A673 (cell line): ENCODE measurements at places on chromosomes 7 and 10. TPM values are rescaled to one million over a fixed set of nuclear protein-coding genes. Genes with fewer than 3 reads are reported as not detected.

FAM221A gene
- total RNA-seq: 8.2 and 12.0 TPM in 2 replicates

TMEM229A gene
- 22.2 and 24.6 TPM in 2 replicates for total RNA-seq

ZNF511 gene
- total RNA-seq: 51.8 and 61.4 TPM in 2 replicates

DNA sequence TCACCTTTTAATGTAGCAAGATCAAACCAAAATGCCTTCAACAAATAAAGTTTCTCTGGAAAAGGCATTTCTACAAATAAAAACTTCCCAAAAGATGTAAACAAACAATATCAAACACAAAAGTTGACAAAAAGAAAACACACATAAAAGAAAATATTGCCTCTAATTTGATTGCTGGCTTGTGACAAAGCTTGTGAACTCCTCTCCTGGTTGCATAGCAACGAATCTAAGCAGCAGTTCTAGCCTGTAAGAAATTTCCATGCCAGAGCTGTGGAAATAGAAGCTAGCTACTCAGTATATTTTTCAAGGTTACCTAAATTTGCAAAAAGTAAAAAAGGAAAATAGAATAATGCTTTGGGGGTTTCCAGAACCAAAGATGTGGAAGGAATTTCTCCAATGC, 173.9 kb upstream of the CDK1 start:
- H3K27me3 ChIP-seq: no peaks in the 10 kb centered on the region
- H3K4me3 ChIP-seq: no peak overlapping the region
- no peaks in the 10 kb centered on the region for H3K4me1 ChIP-seq
- no peak overlapping the region for H3K27ac ChIP-seq
- H3K36me3 ChIP-seq: no peaks in the 10 kb centered on the region

- H3K27me3 ChIP-seq: no peaks in the 10 kb centered on the region
- DNase-seq: no peak
- H3K27ac ChIP-seq: no peak overlapping the region
- H3K36me3 ChIP-seq: no peaks in the 10 kb centered on the region
Measured at GRCh38 chr7:1255080-1255816, 22.6 kb downstream of the UNCX start.

- H3K36me3 ChIP-seq: no peaks in the 10 kb centered on the region
- no peaks in the 10 kb centered on the region for H3K4me1 ChIP-seq
- peaks cover 12% of the 10 kb centered on the region for H3K27me3 ChIP-seq
- no peak overlapping the region for H3K27ac ChIP-seq
Measured at GRCh38 chr10:15763006-15763405, 43.3 kb upstream of the ITGA8 start.

DNA sequence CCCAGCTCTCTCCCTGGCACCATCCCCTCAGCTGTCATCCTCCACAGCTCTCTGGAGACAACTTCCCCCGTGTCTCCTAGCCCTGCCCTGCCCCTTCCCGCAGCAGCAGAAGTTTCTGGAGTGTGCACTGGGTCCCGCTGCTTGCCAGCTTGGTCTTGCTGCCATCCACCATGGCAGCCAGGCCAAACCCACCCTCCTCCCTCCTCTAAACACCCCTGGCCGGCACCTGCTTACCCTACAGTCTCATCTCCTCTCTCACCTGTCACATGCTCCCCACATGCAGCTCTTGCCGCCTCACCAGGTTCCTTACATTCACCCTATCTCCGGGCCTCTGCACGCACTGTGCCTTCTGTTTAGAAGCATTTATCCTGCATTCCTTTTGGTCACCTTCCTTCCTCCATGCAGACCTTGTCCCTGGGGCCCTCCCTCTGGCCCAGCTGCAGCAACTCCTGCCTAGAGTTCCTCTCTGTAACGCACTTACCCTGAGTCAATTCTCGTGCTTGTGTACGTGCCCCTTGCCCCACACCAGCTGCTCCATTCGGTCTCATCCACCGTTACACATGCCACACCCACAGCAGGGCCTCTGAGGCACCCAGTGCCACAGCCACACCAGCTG, 93.9 kb upstream of the RET start:
- DNase-seq: no peak
- H3K4me1 ChIP-seq: no peaks in the 10 kb centered on the region
- H3K27ac ChIP-seq: no peak overlapping the region
- no peaks in the 10 kb centered on the region for H3K36me3 ChIP-seq

- peak; percentile 77 for DNase-seq
- H3K27ac ChIP-seq: no peak overlapping the region
- no peaks in the 10 kb centered on the region for H3K36me3 ChIP-seq
- peaks cover 18% of the 10 kb centered on the region for H3K4me1 ChIP-seq
- H3K4me3 ChIP-seq: no peak overlapping the region
Measured at GRCh38 chr10:14560274-14560673, 214.4 kb downstream of the FAM107B start.

DNA sequence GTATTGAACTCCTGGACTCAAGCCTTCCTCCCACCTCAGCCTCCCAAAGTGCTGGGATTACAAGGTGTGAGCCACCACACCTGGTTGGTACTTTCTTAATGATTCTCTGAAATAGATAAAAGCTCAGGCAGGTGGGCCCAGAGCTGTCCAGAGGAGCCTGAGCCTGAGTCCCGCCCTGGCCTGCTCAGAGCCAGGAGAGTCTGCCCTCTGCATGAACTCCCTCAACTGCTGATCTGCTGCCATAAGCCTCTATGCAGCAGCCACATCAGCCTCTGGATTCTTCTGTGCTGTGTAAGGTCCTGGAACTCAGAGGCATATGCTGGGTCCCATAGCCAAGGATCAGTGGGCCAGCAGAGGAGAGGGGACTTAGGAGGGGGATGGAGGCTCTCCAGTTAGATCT, 23.1 kb upstream of the DDIT4 start:
- no peak for DNase-seq
- peaks cover 23% of the 10 kb centered on the region for H3K4me1 ChIP-seq
- no peak overlapping the region for H3K27ac ChIP-seq
- no peak overlapping the region for H3K4me3 ChIP-seq
- no peaks in the 10 kb centered on the region for H3K27me3 ChIP-seq

DNA sequence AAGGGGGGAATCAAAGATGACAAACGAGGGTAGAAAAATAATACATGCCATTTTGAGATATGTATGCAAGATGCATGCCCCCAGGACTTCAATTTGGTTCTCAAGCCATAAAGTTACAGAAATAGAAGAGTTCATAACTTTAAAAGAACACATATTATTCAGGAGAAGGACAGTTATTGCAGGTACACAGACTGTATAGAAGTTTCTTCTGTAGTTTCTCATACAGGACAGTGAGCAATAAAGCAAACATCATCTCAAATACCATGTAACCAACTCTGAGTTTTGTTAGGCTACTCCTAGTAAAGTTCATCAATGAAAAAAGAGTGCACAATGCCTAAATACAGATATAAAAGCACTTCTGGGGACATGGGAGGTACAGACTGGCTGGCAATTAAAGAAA, 226.6 kb downstream of the RELN start:
- DNase-seq: no peak
- peaks cover 61% of the 10 kb centered on the region for H3K27me3 ChIP-seq
- H3K4me1 ChIP-seq: no peaks in the 10 kb centered on the region
- no peaks in the 10 kb centered on the region for H3K36me3 ChIP-seq
- H3K27ac ChIP-seq: no peak overlapping the region

GRCh38 chr7:101664436-101664835, 35.3 kb upstream of the MYL10 start:
- H3K27ac ChIP-seq: no peak overlapping the region
- no peaks in the 10 kb centered on the region for H3K36me3 ChIP-seq
- no peaks in the 10 kb centered on the region for H3K4me1 ChIP-seq
- H3K4me3 ChIP-seq: no peak overlapping the region
- DNase-seq: no peak

DNA sequence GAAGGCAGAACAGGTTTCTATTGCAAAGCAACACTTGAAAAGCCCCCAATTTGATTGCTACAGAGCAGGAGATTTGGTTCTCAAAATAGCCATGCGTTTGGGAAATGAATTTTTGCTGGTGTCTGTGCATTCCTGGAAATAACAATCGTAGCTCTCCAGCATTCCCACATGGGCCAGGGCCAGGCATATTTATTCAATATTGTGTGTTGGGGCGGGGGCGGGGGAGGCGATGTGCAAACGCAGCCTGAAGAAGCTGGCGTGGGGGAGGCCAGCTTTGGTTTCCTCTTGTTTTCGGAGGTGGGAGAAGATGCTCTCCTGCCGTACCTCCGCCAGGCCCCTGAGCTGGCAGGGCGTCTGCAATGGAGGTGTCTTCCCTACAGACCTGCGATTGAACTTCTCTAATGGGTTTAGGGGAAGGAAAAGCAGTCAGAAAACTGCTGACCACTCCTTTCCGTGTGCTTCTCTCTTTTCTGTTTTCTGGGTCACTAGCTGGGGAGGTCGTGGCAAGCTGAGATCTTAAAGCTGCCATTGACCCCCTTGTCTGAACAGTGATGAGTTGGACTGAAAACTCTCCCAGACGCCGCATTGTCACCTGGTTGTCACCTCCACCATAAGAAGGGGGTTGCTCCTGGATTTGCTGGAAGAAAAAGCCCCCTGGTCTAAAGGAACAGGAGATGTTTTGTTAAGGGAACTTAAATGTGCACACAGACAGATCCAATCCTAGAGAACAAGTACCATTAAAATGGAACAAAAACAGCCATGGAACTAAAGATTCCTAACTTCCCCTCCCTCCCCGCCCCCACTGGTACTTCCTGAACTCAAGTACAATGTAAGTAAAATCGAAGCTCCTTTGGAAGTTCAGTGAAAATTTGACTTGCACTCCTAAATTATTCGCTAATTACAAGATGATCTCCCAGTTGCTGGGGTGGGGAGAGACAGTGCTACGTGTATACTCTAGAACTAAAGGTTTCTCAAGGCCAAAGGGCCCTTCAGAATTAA, 56.4 kb upstream of the HABP2 start:
- peaks cover 37% of the 10 kb centered on the region for H3K27me3 ChIP-seq
- no peaks in the 10 kb centered on the region for H3K36me3 ChIP-seq
- no peak overlapping the region for H3K27ac ChIP-seq
- H3K4me3 ChIP-seq: no peak overlapping the region
- DNase-seq: no peak

- no peaks in the 10 kb centered on the region for H3K36me3 ChIP-seq
- no peak overlapping the region for H3K4me3 ChIP-seq
- no peak for DNase-seq
- no peak overlapping the region for H3K27ac ChIP-seq
- no peaks in the 10 kb centered on the region for H3K27me3 ChIP-seq
Measured at GRCh38 chr10:126085806-126086205, 189.4 kb downstream of the FANK1 start.

GRCh38 chr7:94049615-94050014, 45.5 kb upstream of the BET1 start:
- no peaks in the 10 kb centered on the region for H3K27me3 ChIP-seq
- no peak overlapping the region for H3K27ac ChIP-seq
- H3K36me3 ChIP-seq: no peaks in the 10 kb centered on the region
- H3K4me3 ChIP-seq: no peak overlapping the region
- H3K4me1 ChIP-seq: no peaks in the 10 kb centered on the region

DNA sequence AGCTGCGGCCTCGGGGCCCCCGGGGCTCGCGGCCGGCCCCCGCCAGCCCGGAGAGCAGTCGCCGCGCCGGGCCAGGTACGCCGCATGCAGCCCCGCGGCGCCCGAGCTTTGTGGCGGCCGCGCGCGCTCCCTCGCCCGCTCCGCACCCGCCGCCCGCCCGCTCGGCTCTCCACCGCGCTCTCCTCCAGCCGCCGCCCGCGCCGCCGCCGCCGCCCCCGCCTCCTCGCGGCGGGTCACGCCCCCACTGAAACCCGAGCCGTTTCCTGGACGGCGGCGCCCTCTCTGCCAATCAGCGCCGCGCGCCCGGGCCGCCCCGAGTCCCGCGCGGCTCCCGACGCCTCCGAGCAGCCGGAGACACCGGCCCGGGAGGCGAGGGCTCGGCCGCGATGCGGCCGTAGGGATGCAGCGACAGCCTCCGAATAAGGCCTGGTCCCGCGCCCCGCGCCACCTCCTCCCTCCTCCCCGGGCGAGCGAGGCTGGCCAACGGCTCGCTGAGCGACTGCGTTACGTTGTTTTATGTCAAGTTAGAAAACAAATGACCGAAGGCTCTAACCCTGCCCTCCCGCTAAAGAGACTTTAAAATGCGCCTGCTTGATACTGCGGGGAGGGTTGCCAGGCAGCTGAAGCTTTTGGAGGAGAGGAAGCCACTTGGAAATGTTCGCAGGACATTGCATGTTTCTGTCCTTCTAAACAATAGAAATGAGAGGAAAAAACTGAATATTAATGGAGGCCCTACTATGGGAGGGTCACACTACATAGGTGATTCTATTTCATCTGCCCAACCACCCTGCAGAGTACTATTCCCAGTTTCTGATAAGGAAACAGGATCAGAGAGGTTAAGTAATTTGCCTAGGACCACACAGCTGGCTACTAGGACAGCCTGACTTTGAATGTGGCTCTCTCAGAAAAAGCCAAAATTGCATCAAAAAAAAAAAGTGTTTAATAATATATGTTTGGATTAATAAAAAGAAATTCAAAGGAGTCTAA, at the start of gene FGFR2:
Gene FGFR2 (minus strand): TSS at position 182 of the 987 bp plus-strand sequence. CDS start 4,627 bp downstream, outside the sequence.
- H3K27ac ChIP-seq: no peak within 1 kb of the TSS
- peaks cover 75% of the 10 kb centered on the region for H3K27me3 ChIP-seq
- H3K4me3 ChIP-seq: peak within 1 kb of the TSS; percentile 41
- no peaks in the 10 kb centered on the region for H3K36me3 ChIP-seq
- peak; percentile 84 for DNase-seq
- peaks cover 12% of the 10 kb centered on the region for H3K4me1 ChIP-seq

GRCh38 chr10:130371156-130371555, 235.0 kb downstream of the GLRX3 start:
- H3K4me3 ChIP-seq: no peak overlapping the region
- no peaks in the 10 kb centered on the region for H3K27me3 ChIP-seq
- no peaks in the 10 kb centered on the region for H3K4me1 ChIP-seq
- no peak overlapping the region for H3K27ac ChIP-seq
- no peak for DNase-seq
